Fibroblast of pulmonary artery (primary cell): ENCODE measurements at places on chromosomes 2 and 18.

DNA sequence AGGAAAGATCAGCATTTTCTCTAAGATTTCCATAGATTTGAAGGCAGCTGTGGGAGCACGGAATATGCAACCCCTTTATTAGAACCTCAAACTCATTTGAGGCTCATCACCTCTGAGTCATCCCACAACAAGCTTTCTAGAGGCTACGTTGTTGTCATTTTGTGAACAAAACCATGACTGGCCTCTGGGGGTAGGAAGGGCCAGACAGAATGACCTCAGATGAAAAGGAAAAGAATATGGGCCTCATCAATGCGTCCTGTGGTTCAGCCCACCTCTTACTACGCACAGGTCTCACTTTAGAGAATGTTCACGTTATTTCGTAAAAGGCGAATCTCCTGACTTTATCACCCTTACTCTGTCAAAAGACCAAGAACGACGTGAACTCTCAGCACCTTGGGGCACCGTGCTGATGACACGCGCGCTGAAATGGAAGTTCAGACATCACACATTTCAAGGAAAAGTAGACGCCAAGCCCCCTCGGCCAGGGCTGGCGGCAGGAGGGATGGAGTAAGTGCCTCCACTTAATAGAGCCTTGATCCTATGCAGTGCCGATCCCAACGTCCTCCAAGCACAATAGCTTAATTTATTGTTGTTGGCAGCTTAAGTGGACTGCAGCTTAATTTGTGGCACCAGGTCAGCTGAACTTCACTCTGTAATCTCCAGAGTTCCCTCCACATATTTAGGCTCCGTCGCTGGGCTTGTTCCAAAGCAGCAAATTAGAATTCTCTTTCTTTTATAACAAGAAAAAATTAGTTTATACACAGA is 208.3 kb downstream of the EIPR1 start:
- peak; percentile 17 for DNase-seq

DNA sequence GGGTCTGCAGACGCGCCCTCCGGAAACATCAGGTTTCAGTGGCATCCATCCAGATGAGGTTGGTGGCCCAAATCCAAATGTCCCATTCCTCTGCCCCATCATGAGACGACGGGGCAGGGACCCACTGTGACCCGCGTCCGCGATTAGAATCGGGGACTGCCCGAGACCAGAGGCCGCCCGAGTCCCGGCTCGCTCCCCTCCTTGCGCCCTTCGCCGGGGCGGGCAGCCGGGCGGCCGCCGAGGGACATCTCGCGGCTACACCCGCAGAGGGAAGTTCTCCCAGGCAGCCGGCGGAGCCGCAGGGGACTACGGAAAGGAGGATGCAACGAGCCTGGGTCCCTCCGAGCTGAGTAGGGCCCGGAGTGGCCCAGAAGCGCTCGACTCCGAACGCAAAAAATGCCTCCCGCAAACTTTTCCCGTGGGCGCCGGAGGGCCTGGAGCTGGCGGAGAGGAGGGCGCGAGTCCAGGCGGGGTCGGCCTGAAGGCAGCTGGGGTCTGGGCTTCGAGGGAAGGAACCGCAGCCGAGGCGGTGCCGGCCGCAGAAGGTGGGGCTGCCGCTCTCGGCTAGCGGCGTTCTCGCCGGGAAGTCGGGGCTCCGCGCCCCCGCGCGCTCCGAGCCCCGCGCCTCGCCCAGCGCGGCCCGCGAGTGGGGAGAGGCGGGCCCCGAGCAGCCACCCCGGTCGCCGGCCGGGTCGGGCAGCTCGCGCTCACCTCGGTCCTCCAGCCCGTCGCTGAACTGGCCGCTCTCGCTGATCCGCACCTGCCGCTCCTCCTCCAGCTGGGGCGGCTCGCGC is 580 bp downstream of the TMEM163 start:
- no peak for DNase-seq

- DNase-seq: no peak
These were observed 62.3 kb downstream of the TNS1 start for GRCh38 chr2:217940261-217941220.

DNA sequence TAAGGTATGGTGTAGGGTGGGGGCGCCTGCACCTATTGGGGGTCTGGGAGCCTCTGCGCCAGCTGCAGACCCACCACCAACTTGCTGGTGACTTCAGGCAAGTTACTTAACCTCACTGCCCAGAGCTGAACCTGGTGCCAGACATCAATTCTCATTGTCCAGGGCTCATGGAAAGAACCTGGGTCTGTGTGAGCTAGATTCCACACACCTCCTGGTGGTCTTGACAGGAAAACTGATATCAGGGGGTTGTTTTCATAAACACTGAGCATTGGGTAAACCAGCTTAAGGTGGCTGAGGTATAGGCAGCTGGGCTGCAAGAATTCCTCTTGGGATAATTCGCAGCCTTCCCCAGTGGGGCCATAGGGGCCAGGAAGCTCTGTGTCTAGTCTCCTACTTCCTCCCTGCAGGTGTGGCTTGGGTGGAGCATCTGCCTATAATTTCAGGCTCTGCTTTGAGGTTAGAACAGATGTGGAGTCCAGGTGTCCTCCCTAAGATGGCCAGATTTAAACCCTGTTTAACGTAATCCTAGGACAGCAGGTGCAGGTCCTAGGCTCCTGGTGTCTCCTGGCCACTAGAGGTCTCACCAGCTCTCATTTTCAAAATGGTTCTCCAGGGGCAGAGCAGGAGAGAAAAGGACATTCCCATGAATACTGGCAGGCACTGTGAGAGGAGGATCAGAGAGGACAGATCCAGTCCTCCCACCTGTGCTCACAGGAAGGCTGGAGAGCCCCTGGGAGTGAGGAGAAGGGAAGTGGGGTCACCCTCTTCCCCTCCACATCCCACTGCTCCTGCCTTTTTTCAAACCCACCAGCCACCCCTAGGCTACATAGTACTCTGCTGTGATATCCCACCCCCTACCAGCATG is 100.4 kb upstream of the SMAD2 start:
- DNase-seq: peak; percentile 73

GRCh38 chr18:50127516-50128210 is 67.3 kb downstream of the MYO5B start:
- DNase-seq: no peak

DNA sequence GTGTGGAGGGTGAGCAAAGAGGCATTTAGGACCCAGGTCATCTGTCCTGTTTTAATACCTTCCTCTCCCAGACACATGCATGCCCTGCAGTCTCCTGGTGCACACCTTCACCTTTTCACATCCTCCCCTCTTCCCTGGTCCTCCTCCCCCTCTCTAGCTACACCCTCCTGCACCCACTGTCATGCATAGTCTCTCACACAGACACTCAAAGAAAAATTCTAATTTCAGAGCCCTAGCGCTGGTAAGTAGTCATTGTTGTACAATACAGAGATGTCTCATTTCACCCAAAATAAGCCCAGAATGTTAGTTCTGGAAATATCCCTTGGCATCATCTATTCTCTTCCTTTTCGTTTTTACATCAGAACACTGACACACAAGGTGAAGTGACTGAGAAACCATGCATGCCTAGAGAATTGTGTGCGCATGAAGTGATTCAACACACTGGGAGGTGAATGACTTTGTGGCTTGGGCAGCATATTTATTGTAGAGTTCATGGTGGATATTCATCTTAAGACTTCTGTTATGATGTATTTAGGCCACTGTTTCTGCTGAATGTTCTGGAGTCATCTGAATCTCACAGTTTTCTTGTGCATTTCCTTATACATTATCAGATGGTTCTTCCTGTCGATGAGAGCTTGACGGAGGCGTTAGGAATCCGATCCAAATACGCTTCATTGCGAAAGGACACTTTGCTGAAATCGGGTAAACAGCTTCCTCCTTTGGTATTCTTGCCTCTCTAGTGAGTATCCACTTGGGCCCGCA is 69.9 kb downstream of the COA5 start:
- no peak for DNase-seq

- peak; percentile 37 for DNase-seq
These were observed 397.7 kb downstream of the TRIB2 start for GRCh38 chr2:13114391-13114790.

GRCh38 chr2:222538535-222538934 is 114.2 kb downstream of the SGPP2 start:
- DNase-seq: no peak

DNA sequence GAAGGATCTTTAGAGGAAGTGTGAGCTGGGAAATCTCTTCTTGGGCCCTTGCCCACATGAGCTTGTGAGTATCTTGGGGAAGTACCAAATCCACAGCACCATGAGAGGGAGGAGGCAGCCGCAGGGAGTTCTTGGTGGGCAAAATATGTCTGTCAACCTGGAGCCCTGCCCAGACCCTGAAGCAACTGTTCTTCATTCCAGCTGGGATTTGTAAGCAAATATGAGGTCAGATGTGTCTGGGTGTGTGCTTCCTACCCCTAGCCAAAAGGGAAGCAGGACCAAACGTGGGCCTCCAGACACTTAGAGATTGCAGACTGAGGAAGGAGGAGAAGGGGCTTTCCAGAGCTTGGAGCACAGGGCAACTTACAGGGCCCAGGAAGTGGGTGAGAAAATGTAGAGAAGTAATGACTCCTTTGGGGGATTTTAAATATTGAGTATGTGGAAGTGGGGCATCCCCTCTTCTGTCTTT is 41.9 kb downstream of the TMEM247 start:
- peak; percentile 95 for DNase-seq

DNA sequence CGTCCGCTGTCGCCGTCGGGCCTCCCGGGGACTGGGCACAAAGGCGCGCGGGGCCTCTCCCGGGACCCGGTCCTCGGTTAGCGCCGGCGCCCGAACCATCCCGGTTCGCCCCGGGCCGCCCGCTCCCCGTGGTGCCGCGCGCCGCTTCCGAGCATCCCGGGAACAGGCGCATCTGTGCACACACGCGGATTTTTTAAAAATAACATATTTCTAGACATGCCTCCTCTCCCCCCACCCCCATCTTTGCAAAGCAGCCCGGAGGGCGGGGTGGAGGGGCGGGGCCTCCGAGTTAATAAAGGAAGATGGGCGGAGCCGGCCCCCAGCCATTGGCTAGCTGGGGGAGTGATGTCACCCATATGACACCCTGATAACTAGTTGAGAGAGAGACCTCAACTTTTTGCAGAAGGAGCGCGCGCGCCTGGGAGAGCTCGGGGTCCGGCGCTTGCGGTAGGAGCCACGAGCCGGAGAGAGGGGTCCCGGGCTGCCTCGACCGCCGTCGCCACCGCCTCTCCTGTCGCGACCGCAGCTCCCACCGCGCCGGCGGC is at the start of gene SOX11:
SOX11 (plus strand) TSS at position 400 of the 545 bp plus-strand sequence. CDS start 338 bp downstream, outside the sequence.
- peak; percentile 56 for DNase-seq
